T-helper 22 cell (primary cell): ENCODE measurements at places on chromosomes 1 and 21.
A peak's percentile ranks its signal among the peaks of the same experiment; 100 is the strongest.

GRCh38 chr1:212256369-212256768, 28.8 kb upstream of the PPP2R5A start:
- DNase-seq = peak; percentile 11

DNA sequence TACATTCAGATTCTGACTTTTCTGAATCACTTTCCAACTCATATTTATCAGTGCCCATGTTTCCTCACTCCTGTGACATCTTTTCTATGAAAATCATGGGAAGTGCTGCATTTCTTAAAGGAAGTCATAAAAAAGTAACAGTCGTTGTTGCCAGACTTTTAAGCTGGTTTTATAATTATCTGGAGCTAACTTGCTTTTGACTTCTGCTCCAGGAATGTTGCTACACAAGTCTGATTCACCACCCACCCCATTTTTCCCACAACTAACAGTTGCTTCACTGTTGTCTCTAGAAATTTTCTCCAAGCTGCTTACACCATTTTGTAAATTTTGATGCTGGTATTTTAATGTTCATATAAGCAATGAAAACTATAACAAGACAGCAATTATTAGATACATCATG, 12.2 kb downstream of the FCRLB start:
- DNase-seq = no peak

DNA sequence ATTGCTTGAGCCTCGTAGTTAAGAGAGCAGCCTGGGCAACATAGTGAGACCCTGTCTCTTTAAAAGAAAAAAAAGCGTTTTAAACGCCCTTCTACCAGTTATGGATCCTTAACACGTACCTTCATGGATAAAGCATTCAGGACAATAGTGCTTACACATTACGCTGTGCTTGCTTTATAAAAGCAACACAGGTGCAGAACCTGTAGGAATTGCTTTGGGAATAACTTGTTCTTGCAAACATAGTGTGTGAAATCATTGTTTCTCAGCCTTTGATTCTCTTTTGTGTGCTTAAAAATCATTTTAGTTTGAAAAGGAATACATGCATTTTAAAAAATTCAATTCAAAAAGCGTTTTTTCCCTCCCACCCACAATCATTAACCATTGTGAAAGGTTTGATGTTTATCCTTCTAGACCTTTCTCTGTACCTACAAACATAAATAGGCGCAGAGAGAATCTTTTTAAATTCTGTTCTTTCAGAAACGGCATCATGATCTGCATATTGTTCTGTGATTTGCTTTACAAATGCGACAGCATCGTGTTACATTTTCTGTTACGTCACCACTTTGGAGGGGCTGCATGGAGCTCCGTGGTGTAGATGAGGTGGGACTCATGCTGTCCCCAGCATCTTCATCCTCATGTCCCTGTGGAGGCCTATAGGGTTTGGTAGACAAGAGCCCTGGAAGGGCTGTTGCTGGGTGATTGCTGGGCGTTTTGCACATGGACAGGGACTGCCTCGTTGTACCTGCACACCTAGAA, 54.6 kb downstream of the SPSB1 start:
- no peak for DNase-seq

- no peak for DNase-seq
Measured at GRCh38 chr1:162728573-162728972, 61.9 kb upstream of the HSD17B7 start.

DNA sequence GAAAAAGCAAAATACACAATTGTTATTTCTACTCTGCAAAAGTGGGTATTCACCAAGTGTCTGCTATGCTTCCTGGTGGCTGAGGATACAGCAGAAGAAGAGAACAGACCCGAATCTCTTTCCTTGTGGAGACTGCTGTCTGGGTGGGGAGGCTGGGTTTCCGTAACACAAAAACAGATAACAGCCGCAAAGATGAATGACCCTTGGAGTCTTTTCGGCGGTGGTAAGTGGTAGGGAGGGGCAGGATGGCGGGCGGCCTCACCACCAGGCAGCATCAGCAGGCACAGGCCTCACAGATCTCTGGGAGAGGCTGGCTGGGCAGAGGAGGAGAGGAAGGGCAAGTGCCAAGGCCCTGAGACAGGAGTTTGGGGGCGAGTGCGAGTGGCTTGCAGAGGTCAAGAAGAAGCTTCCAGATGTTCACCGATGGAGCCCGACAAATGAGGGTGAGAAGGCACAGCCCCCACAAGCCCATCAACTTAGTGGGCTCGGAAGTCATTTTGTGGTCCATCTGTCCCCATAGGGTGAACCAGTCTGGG, 164.2 kb downstream of the RHOU start:
- no peak for DNase-seq

DNA sequence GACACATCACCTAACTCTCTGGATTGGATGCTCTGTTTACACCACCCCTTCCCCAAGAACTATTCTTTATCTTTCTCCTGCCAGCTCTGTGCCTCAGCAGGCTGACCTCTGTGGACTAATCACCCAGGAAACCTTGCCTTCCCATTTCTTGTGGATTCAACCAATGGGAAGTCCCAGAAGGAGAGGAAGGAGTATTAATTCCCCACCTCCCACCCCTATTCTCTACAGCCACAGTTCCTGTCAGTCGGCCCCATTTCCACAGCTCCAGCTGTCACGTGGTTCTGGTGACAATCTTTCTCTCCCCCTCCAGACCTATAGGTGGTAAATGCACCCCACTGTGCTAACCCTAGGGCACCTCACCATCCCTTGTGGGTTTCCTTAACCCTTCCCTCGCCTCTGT, 46.8 kb upstream of the SSBP3 start:
- no peak for DNase-seq

DNA sequence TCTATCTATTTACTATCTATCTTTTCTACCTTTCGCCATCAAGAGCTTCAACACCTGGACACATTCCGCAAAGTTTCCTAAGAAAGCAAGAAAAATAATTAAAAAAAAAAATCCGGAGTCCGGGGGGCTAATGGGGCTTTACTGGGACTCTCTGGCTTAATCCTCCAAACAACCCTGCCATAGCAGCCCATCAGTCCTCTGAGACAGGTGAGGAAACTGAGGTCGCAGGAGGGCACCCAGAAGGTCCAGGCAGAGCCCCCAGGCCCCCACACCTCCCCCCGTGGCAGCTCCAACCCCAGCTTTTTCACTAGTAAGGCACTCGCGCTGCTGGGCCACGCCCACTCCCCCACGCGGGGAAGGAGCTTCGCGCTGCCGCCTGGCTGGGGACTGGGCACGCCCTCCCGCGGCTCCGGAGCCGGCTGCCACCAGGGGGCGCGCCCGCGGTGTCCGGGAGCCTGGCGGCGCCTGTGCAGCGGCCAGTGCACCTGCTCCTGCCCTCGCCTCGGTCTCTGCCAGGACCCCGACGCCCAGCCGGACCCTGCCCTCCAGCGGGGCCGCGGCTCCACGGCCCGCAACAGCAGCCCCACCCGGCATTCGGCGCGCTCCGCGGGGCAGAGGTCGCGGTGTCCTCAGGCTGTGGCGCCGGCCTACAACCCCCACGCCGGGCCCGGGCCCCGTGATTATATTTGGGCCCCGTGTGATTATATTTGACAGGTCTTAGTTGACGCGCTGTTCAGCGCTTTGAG, 54.1 kb upstream of the SAMD11 start:
- peak; percentile 72 for DNase-seq
